Astrocyte of the hippocampus (primary cell): ENCODE measurements at places on chromosomes 7 and 10.
A peak's percentile ranks its signal among the peaks of the same experiment; 100 is the strongest.

- DNase-seq = no peak
Observed at GRCh38 chr7:40583667-40584444, 449.1 kb downstream of the SUGCT start.

GRCh38 chr10:70672165-70673042 is at the start of gene ADAMTS14:
ADAMTS14 (plus strand) TSS chr10:70672506; CDS start chr10:70672803, 297 bp downstream.
- peak; percentile 89 for DNase-seq

DNA sequence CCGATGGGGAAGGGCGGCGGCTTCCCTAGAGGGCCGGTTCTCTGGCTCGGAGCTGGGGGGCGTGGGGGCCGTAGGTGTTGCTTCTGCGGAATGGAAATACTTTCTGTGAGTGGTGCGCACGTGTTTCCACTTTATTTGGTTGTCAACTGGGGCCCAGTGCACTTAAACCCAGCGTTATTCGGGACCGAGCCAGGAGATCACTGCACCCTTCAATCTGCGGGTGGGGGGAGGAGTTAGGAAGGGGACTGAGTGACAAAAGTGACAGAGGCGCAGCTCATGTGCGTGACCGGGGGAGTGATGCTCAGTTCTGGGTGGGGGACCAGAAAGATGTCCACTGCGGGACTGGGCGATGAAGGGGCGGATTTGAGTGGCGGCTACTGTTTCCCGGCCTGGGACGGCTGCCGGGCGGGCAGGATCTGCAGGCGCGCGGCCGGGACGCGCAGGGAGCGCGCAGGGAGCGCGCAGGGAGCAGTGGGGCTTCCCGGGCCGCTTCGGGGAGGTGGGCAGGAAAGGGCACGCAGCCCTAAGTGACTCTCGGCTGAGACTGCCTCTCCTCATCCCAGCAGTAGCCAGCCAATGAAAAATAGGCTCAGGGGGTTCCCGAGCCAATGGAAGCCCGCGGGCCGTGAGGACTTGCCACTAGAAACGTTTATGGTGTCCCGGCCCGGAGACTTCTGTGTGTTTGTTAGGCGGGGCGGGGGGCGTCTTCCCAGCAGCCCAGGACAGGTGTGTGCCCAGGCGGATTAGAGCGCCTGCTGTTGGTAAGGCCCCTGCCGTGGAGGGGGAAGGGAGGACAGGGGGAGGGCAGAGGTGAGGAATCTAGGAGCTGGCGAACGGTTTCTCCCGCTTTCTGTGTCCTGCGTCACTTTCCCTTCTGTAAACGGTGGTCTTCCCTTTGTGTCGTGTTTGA is 54.3 kb upstream of the KDM7A start:
- peak; percentile 62 for DNase-seq

DNA sequence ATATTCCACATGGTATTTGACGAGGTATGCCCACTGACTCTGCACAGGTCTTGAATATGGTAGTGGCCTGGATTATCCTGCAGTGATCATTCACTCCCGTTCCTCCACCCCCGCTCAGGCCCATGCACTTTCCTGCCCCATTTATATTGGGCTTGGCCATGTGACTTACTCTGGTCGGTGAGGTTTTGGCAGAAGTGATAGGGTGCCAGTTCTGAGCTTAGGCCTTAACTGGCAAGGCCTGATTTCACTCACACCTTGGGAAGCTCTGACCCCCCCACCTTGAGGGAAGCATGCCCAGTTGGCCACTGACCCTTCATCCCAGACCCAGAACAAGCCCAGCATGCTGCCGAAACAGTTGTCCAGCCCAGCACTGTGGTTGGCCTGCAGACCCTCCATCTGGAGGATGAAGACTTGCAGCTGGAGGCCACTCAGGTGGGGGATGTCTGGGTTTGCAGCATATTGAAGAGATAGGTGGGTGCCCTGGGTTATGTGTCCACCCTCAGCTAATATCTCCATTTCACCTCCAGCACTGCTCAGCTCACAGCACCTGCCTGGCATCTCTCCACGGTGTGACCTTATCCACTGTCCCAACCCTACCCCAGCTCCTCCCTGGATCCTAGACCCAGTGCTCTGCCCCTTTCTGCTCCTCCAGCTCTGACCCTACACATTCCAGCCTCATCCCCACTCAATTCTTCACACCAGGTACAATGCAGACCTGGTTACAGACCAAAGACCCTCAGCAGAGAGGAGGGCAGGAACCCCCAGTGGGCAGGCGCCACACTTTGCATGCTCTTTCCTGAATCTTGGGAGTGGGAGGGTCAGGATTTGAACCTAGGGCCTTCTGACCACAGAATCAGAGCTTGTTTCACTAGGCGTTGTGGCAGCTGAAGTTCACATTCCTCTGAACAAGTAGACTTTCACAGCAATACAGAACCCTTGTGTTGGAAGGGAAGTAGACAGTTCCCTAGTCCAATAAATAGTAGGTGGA is 138.1 kb upstream of the CHST15 start:
- DNase-seq = no peak

- DNase-seq = no peak
Observed at GRCh38 chr7:49324040-49324439, 399.7 kb downstream of the CDC14C start.

- DNase-seq = no peak
Observed at GRCh38 chr7:138700857-138701536, at the start of gene SVOPL. SVOPL (minus strand) TSS chr7:138701362; CDS start chr7:138679045, 22,317 bp downstream.

- DNase-seq = peak; percentile 95
Observed at GRCh38 chr10:3482200-3482993, 302.6 kb downstream of the KLF6 start.

- no peak for DNase-seq
Observed at GRCh38 chr7:33065981-33066380, 3.4 kb upstream of the NT5C3A start.

DNA sequence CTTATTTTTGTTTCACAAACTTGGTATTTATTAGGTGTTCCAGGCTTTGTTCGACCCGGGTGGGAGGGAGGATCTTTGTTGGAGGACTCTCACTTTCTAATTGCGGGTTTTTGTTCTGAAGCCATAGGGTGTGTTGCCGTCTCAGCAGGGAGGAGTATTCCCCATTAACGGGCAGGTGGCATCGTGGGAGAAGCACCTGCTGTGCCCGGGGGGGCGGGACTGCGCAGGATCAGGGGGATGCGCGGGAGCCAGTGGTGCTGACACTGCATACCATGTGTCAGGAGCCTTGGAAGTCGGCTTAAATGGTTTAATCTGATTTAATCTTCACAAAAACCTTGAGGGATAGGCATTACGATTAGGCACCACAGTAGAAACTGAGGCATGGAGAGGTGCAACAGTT is 113.0 kb downstream of the MGMT start:
- no peak for DNase-seq

- peak; percentile 79 for DNase-seq
Observed at GRCh38 chr7:129923709-129924108, 29.1 kb downstream of the UBE2H start.

- DNase-seq = no peak
Observed at GRCh38 chr7:120741371-120742042, 116.4 kb downstream of the TSPAN12 start.

DNA sequence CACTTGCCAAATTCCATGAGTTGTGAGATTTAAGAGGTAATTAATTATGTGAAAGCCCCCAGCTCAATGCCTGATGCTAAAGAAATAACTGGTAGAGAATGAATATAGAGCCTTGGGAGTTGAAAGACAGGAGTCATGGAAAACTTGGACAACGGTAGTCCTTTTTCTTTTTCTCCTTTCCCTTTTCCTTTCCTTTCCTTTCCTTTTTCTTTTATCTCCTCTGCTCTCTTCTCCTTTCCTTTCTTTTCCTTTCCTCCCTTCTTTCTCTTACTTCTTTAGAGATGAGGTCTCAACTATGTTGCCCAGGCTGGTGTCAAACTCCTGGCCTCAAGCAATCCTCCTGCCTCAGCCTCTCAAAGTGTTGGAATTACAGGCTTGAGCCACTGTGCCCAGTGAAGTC is 7.9 kb upstream of the TSPAN15 start:
- no peak for DNase-seq

GRCh38 chr7:98626460-98627412 is 9.7 kb downstream of the NPTX2 start:
- peak; percentile 25 for DNase-seq

GRCh38 chr10:92267343-92267742 is 23.5 kb downstream of the CPEB3 start:
- no peak for DNase-seq

DNA sequence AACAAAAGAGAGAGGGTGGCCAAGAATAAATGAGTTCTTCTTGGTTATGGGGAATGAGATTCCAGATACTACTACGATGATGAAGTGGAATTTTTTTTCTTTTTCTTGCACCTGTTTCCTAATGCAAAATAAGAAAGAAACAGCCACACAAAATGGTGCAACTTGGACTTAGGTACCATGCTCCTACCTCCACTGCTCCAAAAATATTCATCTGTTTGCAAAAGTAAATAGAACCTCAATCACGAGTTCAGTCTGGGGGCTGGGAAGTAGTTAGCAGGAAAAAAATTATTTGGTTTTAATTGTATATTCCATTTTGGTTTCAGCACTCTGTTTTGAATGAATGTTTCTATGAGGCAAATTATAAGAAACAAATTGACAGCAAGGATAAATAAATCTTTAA is 73.5 kb downstream of the SLC25A13 start:
- DNase-seq = no peak

GRCh38 chr7:105218939-105219770 is 169.6 kb downstream of the SRPK2 start:
- DNase-seq = no peak

- DNase-seq = peak; percentile 68
Observed at GRCh38 chr10:31602541-31603234, 283.7 kb downstream of the ZEB1 start.

GRCh38 chr10:23204773-23205172 is 12.7 kb downstream of the PTF1A start:
- DNase-seq = no peak

GRCh38 chr10:57165671-57166070 is 804.6 kb upstream of the ZWINT start:
- DNase-seq = no peak

DNA sequence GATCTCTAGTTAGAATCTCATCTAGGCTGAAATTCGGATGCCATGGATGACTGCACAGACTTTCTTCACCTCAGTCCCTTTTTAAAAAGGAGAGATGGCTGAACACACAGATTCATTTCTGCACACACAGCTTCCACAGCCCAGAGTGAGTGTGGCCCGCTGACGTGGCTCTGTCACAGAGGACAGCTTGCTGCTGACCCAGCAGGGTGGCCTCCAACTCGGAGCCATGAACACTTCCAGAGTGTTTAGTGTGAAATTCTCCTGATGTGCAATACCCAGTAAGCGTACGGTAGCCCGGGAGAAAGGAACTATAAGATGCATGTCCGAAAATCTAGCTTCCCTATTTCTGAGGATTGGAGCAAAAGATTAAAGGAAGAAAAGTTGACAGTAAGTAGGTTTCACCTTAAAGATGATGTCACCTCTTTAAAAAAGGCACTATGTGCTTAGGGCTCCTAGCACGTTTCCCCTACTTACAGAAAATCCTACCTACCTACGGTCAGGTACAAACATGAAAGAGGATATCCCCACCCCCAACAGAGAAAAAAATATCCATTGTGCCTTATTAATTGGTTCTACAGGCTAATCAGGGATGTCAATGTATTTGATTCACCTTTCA is 162.2 kb downstream of the RAPGEF5 start:
- no peak for DNase-seq

DNA sequence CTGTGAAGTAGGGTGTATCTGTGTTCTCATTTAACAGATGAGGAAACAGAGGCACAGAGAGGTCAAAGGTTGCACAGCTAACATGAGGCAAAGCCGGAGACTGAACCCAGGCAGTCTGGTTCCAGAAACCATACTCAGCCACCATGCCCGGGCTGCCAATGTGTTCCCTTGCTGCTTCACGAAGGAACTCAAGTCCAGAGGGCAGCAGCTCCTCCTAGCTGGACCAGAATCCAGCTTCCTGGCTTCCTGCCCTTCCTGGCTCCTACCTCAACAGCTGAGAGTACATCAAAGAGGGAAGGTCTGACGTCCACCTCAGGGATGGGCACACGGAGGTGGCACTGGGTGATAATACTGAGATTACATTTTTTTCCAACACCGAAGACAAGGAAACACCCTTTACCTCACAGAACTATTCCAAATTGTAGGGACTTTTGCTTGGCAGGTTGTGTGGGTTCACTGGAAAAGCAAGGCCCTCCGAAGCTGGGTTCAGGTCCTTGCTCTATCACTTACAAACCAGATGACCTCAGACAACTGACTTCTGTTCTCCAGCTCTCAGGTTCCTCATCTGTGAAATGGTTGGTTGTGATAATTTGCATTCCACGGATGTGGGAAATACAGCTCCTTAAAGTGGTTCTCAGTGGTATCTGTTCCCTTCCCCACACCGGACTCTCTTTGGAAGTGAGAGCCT is 154.1 kb upstream of the ZMIZ1 start:
- DNase-seq = no peak

- DNase-seq = no peak
Observed at GRCh38 chr10:108787932-108788331, 1135.4 kb downstream of the XPNPEP1 start.

- no peak for DNase-seq
Observed at GRCh38 chr10:122265896-122266295, 5.2 kb upstream of the BTBD16 start.

DNA sequence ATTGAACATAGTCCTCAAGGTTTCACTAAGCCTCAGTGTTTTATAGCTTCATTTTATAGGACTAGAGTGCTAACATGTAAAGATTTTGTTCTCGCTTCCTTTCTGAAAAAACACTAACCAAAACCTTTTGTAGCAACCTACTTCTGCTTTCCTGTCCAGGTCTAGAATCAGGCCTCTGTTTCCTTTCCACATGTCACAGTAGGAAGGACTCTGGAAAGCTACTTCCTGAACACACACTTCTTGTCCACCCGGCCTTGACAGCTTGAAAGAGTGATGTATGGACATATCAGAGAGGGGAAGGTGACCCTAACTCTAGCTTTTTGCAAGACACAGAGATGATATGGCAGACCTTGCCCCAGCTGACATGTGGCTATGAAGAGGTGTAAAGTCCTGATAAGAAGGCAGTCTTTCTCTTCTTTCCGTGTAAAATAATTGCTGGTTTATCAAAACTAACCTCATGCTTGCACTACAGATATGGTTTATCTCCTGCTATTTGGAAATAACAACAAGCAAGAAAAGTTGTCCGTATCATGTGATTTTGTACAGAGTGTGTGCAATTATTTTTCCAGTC is 175.4 kb downstream of the SKAP2 start:
- no peak for DNase-seq

DNA sequence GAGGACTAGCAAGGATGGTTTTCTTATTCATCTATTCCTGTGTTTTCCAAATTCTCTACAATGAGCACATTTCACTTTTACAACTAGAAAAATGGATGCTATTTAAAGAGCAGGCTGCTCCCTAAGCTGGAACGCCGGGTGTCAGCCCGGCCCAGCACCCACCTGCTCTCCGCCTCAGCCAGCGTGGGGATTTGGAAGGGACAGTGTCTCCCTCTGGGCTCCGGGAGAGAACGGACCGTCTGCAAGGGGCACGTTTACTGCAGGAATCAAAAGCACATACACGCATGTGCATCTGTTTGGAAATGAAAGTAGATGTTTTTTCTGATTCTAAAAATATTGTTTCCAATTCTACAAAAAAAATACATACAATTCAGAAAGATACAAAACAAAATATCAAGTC is 2.3 kb upstream of the JAKMIP3 start:
- DNase-seq = no peak

- DNase-seq = no peak
Observed at GRCh38 chr10:34163075-34163905, 651.8 kb downstream of the PARD3 start.
